ENCODE measurements at places on chromosomes 4 and X.

GRCh38 chrX:74924449-74925224, 615 bp downstream of the NEXMIF start:
- DNase-seq: no peak

- DNase-seq: no peak
Measured at GRCh38 chrX:16664626-16665025, 14.7 kb downstream of the S100G start.

- DNase-seq: peak; percentile 59
Measured at GRCh38 chrX:13742397-13743176, 8.0 kb downstream of the OFD1 start.

- no peak for DNase-seq
Measured at GRCh38 chrX:114675365-114675764, 91.5 kb downstream of the HTR2C start.
